ENCODE measurements at places on chromosomes 5 and 9.

- no peak for DNase-seq
These were observed 292.7 kb downstream of the CWC27 start for GRCh38 chr5:65061250-65061973.

- no peak for DNase-seq
These were observed 5.7 kb upstream of the CHD1 start for GRCh38 chr5:98934546-98934945.

GRCh38 chr9:125649315-125649714, 57.7 kb downstream of the MAPKAP1 start:
- DNase-seq, result no peak

- no peak for DNase-seq
These were observed 110.0 kb upstream of the PRR16 start for GRCh38 chr5:120354126-120354525.

- no peak for DNase-seq
These were observed 1.3 kb downstream of the TXN start for GRCh38 chr9:110255034-110255462.

- no peak for DNase-seq
These were observed 202.8 kb downstream of the CWC27 start for GRCh38 chr5:64971513-64971912.

DNA sequence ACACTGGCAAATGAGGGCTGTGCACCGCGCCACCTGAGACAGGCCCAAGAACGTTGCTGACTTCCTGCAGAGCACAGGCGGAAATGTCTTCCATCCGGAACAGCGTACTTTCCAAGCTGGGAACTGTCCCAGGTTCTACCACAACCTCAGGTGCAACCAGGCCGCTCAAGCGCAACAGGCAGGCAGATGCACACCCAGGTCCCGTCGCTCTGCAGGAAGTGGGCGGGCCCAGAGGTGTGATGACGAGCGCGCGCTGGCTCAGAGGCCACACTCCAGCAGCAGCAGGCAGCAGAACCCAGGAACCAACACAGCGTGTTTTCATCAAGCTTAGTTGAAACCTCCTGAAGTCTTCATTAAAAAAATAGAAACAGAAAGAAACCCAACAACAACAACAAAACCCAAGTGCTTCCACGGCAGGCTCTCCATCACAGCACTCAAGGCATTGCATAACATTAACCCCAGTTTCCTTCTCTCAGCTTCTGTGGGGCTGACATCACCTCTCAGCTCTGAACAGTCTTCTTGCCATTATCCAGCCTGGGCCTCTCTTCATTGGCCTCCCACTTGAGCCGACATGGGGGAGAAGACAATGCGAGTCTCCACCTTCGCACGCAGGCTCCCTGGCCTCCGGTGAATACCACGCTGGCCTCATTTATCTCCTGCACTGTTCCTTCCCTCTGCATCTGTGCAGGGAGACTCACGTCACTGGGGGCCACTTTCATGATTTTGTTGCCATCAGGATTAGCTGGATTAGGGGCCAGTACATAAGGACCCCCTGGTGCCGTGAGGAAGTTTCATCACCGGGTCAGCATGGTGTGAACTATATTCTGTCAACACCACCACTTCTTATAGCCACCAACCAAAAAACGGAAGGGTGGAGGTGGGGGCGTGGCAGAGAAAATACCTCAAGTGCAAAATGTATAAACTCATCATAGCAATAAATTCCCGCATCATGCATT, 22.1 kb downstream of the PTCH1 start:
- peak; percentile 68 for DNase-seq

DNA sequence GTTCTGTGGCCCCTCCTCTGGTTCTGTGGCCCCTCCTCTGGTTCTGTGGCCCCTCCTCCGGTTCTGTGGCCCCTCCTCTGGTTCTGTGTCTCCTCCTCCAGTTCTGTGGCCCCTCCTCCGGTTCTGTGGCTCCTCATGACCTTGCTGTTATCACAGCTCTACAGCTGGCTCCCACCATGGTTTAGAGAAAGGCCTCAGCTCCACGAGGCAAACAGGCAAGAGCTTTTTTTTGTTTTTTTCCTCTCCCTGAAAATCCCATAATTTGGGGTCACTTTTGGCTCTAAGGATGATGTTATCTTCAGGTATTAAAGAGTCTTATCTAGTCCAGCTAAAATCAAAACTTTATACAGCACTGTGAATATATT, 31.8 kb downstream of the C5orf15 start:
- DNase-seq, result no peak

- no peak for DNase-seq
These were observed 19.7 kb upstream of the MLLT3 start for GRCh38 chr9:20642045-20642444.
